ENCODE measurements at places on chromosomes 1 and 21.
A peak's percentile ranks its signal among the peaks of the same experiment; 100 is the strongest.

DNA sequence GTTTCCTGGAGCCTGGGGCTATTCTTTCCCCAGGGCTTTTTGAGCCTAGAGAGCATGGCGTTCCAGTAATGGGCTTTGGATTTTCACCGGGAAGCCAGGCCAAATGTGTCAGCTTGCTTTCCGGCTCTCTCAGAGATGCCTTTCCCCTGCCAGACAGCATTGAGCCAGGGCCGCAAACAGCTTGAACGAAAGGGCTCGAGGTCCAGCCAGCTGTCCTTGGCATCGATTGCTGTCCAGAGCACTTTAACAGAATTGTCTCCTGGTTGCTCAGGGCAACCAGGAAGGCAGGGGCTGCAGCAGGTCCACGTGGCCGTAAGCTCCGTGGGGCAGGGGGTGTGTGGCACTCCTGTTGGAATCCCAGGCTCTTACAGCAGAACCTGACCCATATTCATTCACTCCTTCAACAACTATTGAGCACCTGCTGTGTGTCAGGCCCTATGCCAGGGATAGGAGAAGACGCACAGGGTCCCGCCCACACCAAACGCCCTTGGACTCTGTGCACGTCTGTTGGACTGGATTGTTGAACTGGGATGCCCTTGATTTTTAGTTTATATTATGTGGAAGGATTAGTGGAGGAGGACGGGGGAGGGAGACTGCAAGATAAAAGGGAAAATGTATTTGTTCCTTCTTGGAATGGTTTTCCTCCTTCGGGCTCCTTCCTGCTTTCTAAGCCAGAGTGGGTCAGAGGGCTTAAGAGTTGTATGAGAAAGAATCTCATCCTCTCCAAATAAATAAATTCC is 38.7 kb upstream of the EFHD2 start:
- no peak for DNase-seq

DNA sequence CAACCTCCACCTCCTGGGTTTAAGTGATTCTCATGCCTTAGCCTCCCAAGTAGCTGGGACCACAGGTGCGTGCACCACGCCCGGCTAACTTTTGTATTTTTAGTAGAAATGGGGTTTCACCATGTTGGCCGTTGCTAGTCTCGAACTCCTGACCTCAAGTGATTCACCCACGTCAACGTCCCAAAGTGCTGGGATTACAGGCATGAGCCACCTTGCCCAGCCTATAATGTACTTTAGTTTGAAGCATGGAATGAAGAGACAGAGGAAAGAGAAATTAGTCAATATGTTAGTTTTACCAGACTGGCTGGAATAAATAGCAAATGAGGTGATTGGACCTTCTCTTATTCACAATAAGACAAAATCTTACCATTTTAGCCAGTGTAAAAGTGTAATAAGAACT is 89.0 kb downstream of the GTF2B start:
- no peak for DNase-seq

GRCh38 chr1:19920132-19920710 is 3.2 kb downstream of the PLA2G2E start:
- DNase-seq, result no peak

DNA sequence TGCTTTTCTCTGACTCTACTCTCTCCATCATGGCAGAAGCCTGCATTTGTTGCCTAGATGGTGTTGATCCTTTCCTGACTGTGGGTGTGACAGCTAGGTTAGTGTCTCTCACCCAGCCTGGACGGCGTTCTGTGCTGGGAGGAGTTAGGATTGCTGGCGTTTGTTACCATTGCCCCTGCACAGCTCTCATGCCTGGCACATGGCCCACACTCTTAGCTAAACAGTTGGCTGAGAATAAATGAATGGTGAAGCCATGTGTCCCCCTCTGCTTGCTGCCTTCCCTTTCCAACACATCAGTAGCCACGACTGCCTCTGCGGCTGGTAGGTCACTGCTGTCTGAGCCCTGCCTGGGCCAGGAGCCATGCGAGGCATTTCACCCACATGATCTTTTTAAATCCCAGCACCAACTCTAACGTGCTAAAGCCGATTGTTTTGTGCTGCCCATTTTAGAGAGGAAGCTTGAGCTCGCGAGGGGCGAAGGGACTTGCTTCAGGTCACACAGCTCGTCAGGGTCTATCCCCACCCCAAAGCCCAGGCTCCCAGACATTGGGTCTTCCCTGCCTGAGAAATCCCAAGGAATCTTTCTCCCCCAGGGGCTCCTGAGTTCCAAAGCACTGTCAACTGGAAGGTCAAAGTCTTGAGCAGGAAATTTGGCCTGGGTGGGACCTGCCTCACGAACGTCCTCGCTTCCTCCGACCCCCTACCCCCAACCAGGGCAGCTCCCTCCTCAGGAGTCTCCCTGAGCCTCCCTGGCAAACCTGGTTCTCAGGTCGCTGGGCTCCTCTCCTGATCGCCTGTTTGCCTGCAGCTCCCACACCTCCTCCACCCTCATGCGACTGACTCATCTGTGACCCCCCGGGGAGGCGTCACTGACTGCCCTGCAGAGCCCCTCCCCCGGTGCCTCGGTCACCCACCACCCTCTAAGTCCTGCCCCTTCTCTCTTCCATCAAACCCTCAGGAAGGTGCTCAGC is 271.7 kb upstream of the C1orf174 start:
- no peak for DNase-seq

DNA sequence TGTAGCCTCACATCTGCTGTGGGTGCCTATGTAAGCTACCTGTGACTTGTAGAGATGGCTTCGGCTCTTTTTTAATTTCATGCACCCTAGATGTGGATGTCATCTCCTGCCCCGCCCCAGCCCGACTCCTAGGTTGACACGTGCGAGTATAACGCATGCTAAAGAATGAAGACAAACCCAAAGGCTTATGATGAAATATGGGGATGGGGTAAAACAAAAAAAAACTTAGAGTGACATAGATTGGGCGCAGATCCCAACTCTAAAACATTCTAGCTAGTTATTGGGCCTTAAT is 613 bp upstream of the ERO1B start:
- peak; percentile 62 for DNase-seq

DNA sequence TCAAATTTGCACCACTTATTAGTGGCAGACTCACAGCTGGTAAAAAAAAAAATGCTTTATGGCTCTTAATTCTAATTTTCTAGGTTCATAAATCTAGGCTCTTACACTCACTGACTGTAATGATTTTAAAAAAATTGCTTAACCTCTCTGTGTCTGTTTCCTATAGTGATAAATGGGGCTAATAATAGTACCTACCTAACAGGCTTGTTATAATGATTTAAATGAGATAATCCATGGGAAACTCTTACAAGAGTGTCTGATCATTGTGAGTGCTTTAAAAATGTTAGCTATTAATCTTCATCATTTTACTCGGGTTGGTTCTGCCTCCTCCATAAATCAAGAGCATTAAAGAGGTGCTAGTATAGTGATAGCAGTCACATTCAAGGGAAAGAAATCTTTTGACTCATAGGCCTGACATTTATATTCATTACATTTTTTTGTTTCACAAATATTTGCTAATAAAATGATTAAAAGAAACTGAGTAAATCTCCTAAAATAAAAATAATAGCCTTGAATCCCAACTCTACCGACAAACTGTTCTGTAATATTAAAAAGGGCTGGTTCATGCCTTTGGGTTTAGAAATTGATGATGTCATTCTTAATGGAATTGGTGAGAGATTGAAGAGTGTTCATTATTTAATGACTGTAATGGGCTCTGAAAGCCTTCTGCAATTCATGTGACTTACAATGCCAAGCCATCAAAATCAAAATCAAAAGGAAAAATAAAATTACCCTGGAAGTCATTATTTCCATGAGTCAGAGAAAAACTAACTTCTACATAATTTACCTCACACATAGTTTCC is 93.9 kb upstream of the PALMD start:
- DNase-seq, result no peak

DNA sequence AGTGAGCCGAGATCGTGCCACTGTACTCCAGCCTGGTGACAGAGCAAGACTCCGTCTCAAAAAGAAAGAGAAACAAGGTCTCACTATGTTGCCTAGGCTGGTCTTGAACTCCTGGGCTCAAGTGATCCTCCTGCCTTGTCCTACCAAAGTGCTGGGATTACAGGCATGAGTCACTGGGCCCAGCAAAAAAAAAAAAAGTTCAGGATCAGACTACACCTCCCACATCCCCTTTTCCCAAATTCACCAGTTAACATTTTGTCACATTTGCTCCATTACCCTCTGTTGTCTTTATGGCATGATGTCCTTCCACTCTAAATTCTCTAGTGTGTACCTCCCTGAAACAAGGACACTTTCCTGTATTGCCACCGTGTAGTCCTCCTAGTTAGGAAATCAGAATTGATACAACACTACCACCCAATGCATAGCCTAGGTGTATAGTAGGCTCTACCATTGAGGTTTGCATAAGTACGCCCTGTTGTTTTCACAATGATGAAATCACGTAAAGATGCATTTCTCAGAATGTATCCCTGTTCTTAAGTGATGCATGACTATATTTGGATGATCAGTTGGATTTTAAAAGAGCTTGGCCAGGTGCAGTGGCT is 10.7 kb downstream of the SPEN start:
- DNase-seq, result no peak

DNA sequence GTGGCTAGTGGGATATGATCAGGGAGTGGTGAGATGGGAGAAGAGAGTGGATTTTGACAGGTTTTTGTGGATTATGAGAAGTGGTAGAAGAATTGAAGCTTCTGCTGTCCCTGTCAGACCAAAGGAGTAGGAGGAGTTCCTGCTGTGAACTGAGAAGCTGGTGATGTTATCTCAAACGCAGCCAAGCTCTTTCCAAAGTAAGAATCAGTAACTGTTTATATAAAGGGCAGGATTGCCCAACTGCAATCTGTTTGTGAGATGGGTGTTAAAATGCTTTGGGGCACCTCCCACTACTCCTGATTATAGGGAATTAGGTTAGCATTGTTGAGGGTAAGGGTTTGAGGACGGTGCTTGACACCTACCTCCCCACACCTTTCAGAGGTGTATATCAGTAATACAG is 60.5 kb upstream of the USP25 start:
- no peak for DNase-seq

GRCh38 chr1:183230413-183230812 is 44.3 kb downstream of the LAMC2 start:
- no peak for DNase-seq

DNA sequence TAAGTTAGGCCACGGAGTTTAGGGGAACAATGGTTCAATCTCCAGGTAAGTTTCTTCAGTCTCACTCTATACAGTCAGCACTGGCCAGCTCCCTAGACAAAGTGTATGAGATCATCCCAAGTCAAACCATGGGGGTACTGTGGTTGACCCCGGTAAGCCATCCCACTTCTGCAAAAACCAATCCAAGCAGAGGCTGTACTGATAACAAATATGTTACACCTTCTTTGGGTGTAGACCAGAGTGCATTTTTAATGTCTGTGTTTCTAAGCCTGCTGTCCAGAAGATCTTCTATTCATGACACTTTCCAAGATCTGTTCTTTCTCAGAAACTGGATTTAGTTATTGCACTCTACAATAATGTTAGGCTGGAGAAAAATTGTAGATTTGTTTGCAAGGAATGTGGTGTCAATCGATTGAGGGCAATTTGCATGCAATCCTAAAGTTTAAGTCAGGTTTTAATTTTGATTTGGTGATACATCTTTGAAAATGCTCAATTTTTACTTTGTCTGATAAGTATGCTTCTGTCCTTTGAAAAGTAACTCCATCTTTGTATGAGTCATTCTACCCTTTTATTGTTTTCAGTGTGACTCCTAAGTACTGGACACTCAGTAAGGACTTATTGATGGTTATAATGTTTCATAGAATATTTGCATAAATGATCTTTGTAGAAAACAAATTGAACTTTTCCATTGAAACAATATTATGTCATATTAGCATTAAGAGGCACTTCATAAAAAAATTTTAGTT is 152.4 kb downstream of the HLX start:
- DNase-seq, result no peak

DNA sequence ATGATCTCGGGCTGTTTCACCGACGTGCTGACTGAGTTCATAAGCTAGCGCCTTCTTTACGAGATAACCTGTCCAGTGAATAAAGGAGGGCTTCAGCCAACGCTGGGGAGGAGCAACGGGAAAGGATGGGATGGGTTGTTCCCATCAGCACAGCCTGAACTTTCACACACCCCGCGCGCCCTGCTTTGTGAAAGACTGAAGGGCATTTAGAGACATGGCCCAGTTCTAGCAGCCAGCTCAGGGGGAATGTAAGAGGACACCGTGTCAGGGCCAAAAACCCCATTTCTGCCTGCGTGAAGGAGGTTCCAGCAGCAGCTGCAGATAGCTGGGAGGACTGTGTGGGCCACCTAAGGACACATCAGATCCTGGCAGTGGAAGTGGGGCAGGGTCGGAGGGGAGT is 255.1 kb upstream of the RAB4A start:
- DNase-seq, result no peak

DNA sequence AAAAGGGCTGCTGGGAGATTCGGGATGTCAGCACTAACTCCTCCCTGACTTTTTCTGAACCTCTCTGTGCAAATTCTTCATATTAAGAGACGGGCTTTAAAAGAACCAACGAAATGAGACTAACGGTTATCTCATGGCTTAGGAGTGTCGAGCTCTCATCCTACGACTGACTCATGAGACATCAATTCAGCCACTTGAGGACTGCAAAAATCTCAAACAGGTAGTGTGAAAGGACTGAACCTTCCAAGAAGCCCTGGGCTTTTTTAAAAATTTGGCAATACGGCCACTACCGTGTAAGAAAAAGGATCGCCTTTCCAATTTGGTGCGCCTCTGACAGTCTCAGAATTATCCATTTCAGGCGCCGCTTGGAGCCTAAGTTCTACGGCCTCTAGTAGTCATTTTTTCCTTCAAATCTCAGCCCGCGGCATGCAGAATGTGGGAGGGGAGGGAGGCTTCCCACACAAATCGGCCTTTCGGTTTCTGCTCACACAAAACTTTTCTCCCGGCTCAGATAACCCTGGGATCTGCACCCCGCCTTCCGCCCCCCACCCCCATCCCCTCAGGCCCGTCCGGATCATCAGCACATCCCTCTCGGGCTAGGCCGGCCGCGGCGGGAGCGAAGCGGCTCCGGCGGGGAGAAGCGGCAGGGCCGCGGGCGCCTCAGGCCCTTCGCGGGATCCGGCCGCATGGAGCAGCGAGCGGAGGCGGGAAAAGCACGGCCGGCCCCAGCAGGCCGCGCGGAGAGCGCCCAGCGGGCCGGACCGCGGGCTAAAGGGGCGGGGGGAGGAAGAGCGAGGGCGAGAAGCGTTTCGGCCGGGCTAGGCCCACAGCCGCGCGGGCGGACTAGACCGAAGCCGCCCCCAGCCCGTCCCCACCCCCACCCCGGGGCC is 618 bp downstream of the HNRNPR start:
- peak; percentile 30 for DNase-seq

DNA sequence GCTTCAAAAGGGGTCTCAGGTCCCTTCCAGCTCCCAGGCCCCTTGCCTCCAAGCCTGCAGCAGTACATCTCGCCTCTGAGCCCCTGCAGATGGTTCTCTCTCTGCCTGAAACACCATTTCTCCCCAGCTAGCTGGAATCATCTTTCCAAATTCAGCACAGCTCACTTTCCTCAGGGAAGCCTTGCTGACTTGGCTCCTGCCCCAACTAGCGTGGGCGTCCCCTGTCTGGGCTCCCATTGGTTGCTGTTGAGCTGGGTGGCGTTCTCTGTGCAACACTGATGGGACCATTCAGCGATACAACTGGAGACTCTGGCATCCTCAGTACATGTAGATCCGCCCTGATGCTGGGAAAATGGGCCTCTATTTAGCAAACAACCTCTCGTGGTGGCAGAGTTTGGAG is 141.3 kb upstream of the IGSF21 start:
- DNase-seq, result no peak

GRCh38 chr1:117501281-117501680 is 104.6 kb upstream of the TENT5C start:
- no peak for DNase-seq

GRCh38 chr1:109722908-109723691 is 11.0 kb downstream of the GSTM5 start:
- no peak for DNase-seq

GRCh38 chr1:18203645-18204044 is 96.0 kb downstream of the IGSF21 start:
- no peak for DNase-seq
